ENCODE measurements at places on chromosomes 2 and 18.

DNA sequence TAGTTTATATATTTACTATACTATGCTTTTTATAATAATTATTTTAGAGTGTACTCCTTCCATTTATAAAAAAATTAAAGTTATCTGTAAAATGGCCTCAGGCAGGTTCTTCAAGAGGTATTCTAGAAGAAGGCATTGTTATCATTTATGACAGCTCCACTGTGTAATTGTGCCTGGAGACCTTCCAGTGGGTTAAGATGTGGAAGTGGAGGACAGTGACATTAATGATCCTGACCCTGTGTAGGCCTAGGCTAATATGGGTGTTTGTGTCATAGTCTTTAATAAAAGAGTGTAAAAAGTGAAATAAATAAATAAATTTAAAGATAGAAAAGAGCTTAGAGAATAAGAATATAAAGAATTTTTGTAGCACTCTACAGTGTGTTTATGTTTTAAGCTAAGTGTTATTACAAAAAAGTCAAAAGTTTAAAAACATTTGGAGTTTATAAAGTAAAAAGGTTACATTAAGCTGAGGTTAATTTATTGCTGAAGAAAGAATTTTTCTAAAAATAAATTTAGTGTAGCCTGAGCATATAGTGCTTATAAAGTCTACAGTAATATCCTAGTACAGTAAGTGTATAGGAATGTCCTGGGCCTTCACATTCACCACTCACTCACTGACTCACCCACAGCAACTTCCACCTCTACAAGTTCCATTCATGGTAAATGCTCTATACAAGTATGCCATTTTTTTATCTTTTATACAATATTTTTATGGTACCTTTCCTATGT lies 190.0 kb upstream of the SESTD1 start:
- no peak for DNase-seq

- DNase-seq, result no peak
Measured at GRCh38 chr2:207766697-207767460, 2.8 kb downstream of the FZD5 start.

GRCh38 chr2:19857806-19858205 lies 44.0 kb downstream of the TTC32 start:
- DNase-seq, result no peak

- no peak for DNase-seq
Measured at GRCh38 chr2:42797281-42797680, 4.9 kb upstream of the HAAO start.

- DNase-seq, result no peak
Measured at GRCh38 chr18:24491927-24492834, 31.7 kb downstream of the HRH4 start.

- no peak for DNase-seq
Measured at GRCh38 chr2:190444976-190445375, 36.8 kb downstream of the MFSD6 start.

GRCh38 chr2:142536492-142536891 lies 341.0 kb upstream of the KYNU start:
- no peak for DNase-seq

DNA sequence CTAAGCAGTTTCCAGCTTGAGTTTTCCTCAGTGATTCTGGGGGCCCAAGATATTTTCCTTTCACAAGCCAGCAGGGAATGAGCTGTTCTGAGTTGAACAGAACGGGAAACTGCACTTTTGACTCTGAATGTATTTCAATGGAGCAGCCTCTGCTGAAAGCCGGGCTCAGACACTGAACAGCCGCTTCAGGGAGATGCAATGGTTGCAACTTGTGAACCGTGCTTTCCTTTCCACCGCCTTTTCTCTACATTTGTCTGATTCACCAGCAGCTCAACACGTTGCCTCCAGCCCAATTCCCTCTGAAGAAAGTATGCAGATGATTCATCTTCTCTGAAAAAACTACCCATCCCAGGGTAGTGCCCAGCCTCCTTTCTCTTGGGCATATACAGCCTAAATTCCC lies 119.3 kb upstream of the PKDCC start:
- no peak for DNase-seq

DNA sequence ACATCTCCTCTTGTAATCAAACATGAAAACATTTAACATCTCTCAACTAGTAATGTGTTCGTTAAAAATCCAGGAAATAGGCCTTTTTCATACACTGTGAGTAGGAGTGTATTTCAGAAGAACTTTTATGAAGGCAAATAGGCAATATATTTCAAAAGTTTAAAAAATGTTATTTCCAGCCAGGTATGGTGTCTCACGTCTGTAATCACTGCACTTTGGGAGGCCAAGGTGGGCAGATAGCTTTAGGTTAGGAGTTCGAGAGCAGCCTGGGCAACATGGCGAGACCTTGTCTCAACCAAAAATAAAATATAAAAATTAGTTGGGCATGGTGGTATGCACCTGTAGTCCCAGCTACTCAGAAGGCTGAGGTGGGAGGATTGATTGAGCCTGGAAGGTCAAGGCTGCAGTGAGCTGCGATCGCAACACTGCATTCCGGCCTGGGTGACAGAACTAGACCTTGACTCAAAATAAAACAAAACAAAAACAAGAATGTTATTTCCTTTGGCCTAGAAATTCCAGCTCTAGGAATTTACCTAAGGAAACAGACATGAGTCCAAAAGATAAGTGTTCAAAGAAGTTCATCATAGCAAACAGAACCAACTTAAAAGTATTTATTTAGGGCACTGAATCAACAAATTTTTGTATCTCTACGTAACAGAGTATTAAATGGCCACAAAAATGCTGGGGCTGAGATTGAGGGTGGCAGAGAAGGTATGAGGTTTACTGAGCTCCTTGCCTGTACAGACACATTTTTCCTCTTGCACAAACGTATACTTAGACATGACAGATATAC lies 14.9 kb downstream of the RBKS start:
- DNase-seq, result no peak

GRCh38 chr2:232537079-232537478 lies 2.4 kb upstream of the CHRNG start:
- DNase-seq, result no peak

All from activated naive CD4-positive, alpha-beta T cell (primary cell).